ENCODE measurements at places on chromosomes 7 and 10.

GRCh38 chr10:102211615-102212299 is 14.3 kb upstream of the ELOVL3 start:
- no peak for DNase-seq

GRCh38 chr10:19480353-19480752 is 335.9 kb upstream of the PLXDC2 start:
- no peak for DNase-seq

- no peak for DNase-seq
Measured at GRCh38 chr7:73999664-74000435, 28.1 kb upstream of the ELN start.

DNA sequence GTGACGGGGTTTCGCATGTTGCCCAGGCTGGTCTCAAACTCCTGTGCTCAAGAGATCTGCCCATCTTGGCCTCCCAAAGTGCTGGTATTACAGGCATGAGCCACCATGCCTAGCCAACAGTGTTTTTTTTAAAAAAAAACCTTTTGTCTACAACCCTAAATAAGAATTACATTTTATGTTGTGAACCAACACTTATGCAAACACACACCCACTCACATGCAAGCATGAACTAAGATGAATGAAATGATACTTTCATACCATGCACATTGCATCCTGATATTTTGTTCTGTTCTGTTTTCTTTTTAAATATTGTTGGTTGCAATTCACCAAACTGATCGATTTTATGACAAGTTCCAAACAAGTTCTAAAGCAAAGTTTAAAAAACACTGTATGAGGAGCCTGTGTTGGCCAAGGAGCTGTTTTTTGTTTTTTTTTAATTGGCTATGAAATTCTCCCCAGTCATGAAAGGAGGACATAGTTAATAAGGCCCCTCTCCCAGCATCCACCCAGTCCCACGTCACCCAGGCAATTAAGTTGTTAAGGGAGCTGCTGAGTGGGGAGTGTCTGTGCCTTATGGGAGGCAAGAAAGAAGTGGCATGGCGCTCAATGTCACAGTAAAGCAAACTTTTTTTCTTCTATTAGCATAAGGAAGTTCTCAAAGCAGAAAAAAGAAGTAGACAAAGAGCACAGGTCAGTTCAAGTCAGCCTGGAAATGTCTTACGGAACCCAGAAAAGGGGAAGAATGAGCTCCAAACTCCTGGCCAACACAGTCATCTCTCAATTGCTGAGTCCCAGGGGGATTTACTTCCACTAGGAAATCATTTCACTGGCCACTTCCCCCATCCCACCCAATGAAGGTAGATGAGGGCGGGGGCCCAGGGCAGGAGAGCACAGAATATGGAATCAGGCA is 50.1 kb downstream of the NOD1 start:
- no peak for DNase-seq

GRCh38 chr10:51867956-51868355 is 168.6 kb upstream of the CSTF2T start:
- DNase-seq: no peak

GRCh38 chr7:140455743-140456142 is 23.6 kb downstream of the MKRN1 start:
- no peak for DNase-seq

- DNase-seq: no peak
Measured at GRCh38 chr10:79136236-79137005, 67.7 kb downstream of the ZMIZ1 start.

DNA sequence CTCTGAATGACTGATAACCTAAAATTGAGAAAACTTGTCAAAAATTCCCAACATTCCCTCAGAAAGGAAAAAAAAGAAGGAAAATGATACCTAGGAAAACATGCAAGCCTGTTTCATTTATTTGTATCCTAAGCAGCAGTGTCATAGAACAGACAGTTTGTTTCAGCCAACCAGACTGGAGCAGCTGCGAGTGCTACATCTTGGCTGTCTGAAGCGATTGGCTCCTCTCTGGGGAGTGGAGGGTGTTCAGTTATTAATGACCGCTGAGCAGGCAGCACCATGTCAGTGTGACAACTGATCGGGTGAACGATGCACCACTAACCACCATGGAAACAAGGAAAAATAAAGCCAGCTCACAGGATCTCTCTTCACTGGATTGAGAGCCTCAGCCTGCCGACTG is at the start of gene LRRN3:
TSS of gene LRRN3 (plus strand) at position 282 of the 400 bp plus-strand sequence. CDS start 31,646 bp downstream, outside the sequence.
- peak; percentile 10 for DNase-seq

GRCh38 chr10:71443676-71444075 is 47.0 kb downstream of the CDH23 start:
- DNase-seq: no peak

DNA sequence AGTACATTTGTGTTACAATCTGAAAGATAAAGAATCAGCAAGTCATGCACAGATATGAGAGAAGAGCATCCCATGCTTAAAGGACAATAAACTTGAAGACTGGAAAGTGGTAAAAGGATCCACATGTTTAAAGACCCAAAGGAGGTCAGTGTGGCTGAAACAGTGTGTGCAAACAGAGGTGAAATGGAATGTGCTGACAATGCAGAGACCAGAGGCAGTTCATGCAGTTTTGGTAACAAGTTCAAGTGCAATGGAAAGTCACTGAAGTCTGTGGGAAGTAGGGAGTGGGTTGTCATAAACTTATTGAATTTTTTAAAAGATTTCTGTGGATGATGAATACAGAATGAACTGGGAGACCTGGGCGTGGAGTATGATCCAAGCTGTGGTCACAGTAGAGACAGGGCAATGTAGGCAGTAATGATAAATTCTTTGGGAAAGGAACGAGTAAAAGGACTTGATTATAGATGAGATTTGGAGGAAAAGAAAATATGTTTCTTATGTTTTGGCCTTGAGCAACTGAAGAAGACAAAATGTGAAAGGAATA is 408.0 kb downstream of the HGF start:
- no peak for DNase-seq

GRCh38 chr10:91762878-91763277 is 35.3 kb upstream of the TNKS2 start:
- no peak for DNase-seq

DNA sequence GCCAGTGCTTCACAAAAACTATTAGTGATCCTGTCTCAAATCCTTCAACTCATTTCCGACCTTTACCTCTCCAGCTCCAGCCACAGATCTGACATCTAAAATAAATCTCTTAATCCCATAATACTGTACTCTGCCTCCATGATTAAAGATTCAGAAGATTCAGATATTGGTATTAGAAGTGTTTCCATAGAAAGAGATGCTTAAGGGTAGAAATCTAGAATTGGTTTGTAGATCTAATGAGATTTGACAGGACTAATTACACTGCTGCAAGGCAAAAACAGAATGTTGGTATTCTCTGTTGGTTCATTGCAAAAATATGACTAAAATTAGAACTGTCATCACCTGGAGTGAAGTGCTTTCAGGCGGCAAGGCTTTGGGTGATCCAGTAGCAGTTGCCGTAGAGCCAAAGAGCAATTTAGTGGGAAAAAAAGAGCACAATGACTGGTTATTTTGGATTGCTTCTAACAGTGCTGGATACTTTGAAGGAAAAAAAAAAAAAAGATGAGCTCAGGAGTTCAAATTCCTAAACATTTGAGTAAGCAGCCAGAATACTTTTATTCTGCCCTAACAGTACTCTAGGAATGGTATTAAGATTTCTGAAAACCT is 940.1 kb upstream of the SORCS1 start:
- no peak for DNase-seq

DNA sequence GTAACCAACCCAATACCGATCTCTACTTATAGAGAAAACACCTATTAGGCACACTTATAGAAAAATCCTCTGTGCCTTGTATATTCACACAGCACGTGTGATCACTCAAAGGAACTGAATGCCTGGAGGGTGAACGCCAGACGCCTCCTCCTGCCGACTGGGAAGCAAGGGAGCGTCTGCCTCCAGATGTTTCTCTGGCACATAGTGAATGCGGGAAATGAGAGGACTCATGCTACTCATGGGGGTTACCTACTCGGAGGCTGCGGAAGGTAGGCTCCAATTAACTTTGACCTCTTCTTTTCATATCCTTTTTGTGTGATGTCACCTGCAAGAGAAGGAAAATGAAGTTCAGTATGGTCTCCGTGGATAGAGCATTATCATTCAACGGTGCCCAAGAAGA is 203.3 kb downstream of the DIP2C start:
- DNase-seq: no peak
